Activated B cell treated with CpG ODN at 0.5 μM for 24 hours (primary cell): ENCODE measurements at places on chromosomes 1 and 21. TPM values are rescaled to one million over a fixed set of nuclear protein-coding genes. Genes with fewer than 3 reads are reported as not detected.

DNA sequence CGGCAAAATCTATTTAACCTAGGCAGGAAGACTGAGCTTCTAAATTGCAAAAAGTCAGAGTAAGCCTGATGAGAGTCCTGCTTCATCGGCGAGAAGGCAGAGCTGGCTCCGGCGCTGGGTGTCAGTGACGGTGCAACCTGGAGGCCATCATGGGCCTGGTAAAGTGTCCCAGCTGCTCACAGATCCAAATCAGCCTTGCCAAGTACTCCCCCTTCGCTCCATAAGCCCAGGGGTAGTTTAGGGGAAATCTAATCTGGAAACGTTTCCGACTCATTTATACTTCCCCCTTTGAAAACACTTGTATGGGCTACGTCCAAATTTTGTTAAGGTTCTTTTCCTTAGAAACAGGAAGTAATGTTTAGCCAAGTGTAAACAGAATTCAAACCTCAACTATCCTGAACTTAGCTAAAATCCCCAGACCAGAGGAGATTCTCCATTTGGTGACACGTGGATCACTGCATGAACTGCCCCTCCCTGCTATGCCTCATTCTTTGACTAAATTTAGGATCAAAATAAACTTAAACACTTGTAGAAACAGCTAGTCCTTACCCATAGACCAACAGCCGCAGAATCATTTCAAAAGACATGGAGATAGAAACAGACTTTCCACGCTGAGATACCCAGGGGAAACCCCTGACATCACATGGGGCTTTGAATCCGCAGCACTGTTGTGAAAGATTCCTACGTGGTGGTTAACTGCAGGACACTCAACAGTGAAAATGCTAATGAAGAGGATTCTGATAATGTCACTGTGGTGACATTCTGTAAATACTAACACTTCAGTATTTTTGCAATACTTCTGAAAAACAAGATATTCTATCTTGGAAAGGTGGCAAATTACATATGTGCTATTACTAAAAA, 172.7 kb downstream of the TGFBR3 start:
- no peak for DNase-seq

DNA sequence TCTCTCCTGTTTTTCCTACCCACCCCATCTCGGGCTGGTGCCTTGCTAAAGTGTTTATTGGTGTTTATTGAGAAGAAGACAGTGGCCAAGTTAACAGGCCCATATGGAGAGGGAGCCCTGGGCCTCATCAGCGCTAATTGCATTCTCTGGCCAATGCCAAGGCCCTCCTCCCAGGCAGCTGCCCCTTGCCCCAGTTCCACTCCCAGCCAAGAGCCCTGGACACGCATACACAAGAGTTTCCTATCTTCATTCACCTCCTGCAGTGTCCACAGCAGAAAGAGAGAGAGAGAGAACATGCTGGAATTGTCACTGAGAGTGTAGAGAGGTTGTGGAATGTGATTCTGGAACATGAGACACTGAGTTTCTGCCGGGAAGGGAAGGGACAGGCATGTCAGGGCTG, 25.4 kb upstream of the VWA5B1 start:
- DNase-seq = no peak

- no peak for DNase-seq
These were observed 25.0 kb upstream of the NLRP3 start for GRCh38 chr1:247390996-247391395.

The CFAP298 gene
- total RNA-seq = 36.4 and 37.3 TPM in 2 replicates

DNA sequence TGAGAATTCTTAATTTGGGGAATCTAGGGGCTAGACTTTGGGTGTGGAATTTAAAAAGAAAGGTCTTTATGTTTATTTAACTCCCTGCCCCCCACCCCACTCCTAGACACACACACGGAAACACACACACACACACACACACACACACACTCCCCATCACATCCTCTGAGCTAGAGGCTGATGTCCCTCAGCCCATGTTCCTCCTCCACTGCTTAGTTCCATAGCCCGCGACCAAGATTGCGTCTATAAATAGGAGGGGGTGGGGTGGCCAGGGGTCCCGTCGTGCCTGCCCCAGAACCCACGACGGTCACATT, 655 bp upstream of the KIRREL1 start:
- DNase-seq = no peak

GRCh38 chr1:116712510-116712909, 41.7 kb upstream of the CD2 start:
- DNase-seq = no peak

GRCh38 chr1:77511440-77511840, 171.0 kb downstream of the ZZZ3 start:
- DNase-seq = no peak

- DNase-seq = peak; percentile 62
These were observed 78.6 kb downstream of the HHAT start for GRCh38 chr1:210407207-210407886.

DNA sequence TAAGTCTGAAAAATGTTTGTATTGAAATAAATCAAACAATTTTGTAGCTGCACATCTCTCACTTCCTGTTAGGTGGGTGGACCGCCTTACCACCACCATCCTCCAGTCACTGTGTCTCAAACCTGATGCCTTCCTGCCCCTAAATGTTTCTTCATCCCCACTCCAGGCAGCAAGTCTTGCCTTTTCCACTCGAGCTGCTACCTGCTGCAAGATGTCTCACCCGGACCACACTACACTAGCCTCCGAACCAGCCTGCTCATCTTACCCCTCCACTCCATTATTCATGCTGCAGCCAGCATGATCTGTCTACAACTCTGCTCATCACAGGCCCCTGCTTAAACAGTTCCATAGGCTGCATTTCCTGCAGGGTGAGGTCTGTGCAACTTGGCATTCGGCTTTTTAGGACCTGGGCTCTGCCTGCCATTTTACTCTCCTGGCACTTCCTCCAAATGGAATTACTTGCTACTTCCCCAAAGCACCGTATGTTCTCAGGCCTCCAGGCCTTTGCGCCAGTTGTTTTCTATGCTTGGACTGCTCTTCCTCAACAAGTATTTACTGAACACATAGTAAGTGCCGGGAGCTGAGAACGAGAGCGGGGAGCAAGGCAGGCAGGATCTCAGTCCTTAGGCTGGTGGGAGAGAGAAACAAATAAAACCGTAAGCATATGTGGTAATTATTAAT, 5.2 kb upstream of the SF3A3 start:
- no peak for DNase-seq

The TNFRSF25 gene
- 2.5 and 2.8 TPM in 2 replicates for total RNA-seq

The DDR2 gene
- total RNA-seq = 0.09 and 0.27 TPM in 2 replicates

- DNase-seq = no peak
These were observed 64.9 kb upstream of the KRTAP19-8 start for GRCh38 chr21:31103163-31103562.

DNA sequence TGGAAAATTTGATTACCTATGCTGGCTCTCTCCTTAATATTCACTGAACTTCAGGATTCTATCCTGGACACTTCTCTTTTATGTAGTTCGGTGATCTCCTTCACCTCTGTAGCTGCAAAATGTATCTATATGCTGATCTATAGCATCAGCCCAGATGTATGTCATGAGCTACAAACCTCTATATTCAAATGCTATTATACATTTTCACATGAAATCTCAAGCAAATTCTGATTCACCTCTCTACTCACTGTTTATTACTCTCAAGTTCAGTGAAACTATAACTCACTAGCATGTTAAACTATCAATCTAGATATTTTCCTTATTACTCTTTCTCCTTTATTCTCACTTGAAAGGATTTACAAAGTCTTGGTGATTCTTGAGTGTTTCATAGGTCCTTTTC, 52.2 kb downstream of the PTPRC start:
- no peak for DNase-seq

DNA sequence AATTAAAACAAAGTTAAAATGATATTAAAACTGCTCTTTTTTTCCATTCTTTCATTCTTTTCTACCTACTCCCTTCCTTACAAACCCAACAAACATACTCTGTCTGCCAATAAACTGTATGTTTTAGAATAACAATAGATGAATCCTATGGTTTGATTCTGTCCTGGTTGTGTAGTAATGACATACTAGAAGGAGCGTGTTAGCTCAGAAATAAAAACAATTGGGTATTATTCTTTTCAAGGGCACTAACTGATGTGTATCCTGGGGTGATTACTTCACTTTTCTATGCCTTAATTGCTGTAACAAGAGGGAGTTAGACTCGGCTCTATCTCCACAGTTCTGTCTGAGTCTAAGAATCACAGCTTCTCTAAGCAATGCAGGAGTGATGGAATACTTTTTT, 194.4 kb downstream of the GIPC2 start:
- DNase-seq = no peak

- DNase-seq = no peak
These were observed 58.4 kb downstream of the S1PR1 start for GRCh38 chr1:101295209-101295608.

DNA sequence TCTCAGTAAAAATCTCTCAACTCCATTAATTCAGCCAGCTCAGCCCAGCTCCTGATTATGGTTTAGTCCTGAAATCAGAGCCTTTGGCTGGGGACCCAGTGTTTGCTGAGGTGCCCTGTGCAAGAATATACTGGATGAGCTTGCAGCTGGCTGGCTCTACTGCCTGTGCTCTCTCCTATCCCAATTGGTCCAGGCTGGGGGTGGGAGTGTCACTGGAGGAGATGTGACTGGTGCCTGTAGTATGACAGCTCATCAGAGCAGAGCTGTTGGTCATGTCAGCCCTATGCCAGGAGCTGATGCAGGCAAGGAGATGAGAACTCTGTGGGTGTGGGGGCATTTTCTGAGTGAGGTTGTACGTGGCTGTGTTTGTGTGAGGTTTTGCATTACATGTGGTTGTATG, 87.0 kb downstream of the TNR start:
- no peak for DNase-seq

- DNase-seq = no peak
These were observed 556.4 kb downstream of the KIF26B start for GRCh38 chr1:245710961-245711903.

- DNase-seq = no peak
These were observed 13.7 kb downstream of the KIAA1614 start for GRCh38 chr1:180926164-180926981.

GRCh38 chr1:244066954-244067716, 16.1 kb downstream of the ZBTB18 start:
- DNase-seq = no peak

GRCh38 chr1:212699625-212700222, at the start of gene BATF3:
TSS of gene BATF3 (minus strand) at chr1:212699840. CDS start at chr1:212699762, 78 bp downstream.
- DNase-seq = peak; percentile 48

GRCh38 chr1:25066256-25066655, 136.2 kb upstream of the RUNX3 start:
- no peak for DNase-seq

DNA sequence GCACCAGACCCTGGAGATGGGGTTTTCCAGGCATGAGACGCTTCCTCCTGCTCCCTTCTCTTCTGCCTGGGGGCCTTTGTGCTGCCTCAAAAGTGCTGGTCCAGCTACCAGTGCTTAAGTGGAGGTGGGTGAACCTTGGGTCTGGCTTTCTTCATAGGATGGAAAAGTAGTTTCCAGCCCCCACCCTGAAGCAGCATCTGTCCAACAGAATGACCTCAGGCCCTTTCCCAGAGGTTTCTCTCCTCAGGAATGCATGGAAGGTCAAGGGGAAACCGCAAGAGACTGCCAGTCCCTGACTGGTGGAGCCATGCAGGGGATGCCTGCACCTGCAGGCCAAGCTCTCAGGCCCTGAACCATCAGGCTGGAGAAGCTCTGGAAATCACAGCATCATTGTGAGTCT, 63.8 kb downstream of the HMGB4 start:
- no peak for DNase-seq

GRCh38 chr1:40394491-40395172, 21.1 kb downstream of the SMAP2 start:
- no peak for DNase-seq

DNA sequence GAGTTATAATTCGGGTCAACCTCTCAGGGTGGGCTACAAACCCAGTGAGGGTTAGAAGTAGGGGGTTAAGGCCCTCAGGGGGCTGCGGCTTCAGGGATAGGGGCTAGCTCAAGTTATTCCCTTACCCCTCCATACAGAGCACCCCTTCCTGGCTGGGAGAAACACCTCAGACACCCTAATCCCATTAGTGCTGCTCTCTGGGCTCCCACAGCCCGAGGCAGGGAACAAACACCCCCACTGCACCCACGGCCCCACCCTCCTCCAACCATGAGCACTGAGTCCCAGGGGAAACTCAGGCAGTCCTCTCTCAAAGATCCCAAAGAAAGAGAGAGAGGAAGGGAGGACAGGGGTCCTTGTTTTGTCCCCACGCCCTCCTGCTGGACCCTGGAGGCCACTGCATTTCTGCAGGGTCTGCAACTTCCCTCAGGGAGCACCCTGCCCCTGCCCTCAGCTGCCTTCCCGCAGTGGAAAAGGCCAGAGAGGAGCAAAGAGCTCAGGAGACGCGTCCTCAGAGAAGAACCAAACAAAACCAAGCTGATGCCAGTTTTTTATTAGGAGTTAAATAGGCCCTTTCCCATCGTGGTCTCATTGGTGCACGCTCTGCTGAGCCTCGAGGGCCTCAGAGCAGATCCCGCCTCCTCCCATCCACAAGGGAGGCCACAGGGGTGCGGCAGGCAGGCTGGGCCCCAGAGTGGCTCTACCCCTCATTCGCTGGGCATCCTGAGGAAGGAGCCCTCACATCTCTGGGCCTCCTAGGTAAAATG, 1.4 kb upstream of the S100A4 start:
- no peak for DNase-seq

- DNase-seq = no peak
These were observed 146.4 kb downstream of the LRIG2 start for GRCh38 chr1:113219377-113219776.

- no peak for DNase-seq
These were observed 1.0 kb downstream of the LYST start for GRCh38 chr1:235865565-235866204.

DNA sequence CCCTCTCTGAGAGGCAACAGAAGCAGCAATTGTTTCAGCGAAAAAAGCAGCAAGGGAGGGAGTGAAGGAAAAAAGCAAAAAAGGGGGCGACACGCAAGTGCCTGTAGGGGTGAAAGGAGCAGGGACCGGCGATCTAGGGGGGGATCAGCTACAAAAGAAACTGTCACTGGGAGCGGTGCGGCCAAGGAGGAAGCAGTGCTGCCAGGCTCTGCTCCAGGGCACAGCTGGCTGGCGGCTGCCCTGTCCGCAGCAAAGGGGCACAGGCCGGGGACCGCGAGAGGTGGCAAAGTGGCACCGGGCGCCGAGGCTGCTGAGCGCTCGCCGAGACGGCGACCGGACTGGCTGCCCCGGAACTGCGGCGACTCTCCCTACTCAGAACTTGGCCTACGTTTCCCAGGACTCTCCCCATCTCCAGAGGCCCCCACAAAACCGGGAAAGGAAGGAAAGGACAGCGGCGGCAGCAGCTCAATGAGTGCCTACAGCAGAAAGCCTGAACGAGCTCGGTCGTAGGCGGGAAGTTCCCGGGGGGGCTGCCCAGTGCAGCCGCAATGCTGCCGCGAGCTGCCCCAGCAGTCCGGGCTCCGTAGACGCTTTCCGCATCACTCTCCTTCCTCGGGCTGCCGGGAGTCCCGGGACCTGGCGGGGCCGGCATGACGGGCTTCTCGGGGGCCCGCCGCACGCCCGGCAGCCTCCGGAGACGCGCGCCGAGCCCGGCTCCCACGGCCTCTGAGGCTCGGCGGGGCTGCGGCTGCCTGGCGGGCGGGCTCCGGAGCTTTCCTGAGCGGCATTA, 1.0 kb upstream of the CDKN2C start:
- DNase-seq = peak; percentile 63

- DNase-seq = no peak
These were observed 21.3 kb downstream of the FAM78B start for GRCh38 chr1:166145499-166145898.

- no peak for DNase-seq
These were observed 33.6 kb upstream of the DENND1B start for GRCh38 chr1:197808880-197809279.
